ENCODE measurements at places on chromosomes 5 and 9.

DNA sequence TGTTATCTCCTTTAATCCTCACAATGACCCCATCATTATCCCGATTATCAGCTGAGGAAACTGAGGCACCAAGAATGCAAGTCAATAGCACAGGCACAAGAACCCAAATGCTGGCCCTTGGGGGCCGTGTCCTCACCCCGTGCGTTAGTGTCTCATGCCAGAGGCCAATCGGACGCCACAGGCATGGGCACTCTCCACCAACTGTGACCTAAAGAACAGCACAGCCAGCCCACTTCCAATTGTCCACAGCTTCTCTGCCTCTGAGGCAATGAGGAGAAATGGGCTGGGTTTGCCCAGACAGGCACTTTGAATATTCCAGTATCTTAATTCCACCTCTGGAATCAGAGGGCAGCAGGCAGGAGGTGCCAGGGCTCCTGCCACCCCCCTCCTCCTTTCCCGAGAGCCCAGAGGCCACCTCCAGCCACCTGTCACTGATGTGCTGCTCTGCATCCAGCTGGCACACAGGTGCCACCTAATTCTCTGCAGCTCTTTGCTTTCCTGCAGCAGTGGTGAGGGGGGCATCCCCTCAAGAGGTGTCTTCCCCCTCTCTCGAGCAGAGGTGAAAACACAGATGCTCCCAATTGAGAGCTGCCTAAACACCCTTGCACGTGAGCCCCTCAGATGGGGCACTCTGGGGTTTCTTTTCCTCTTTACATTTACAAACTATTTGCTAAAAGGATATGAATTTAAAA lies 107.5 kb downstream of the ROR2 start:
- DNase-seq = no peak

DNA sequence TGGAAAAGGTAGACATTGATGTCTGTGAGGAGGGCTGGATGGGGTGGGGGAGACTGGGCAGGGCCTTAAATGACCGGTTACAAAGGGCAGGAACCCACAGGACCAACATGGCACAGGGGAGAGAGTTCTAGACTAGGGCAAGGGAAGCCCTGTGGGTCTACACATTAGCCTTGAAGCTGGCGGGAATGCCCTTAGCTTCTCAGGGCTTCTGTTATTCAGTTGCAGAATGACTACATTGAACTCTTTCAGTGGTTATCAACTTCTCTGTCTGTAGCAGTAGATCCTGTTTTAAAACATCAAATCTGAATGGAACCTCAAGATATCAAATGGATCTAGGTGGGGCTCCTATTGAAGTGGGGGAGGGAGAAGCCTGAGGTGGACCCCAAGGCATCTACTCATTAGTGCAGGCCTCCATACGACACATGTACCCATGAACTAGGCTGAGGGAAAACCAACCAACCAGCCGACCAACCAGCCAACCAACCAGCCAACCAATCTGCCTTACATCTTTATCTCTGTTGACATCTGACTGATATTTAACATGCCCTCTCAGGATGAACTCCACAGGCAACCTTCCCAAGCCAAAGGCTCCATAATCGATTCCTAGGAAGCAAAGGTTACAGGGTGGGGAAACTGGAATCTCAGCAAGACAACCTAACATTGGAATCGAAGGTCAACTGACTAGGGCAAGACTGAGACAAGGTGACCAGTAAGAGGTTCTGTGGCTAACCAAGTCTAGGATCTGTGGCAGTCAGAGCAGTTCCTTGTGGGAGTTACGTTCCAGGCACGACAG lies 48.3 kb downstream of the DAP start:
- DNase-seq = no peak

- DNase-seq = no peak
These were observed 205.3 kb downstream of the TTLL11 start for GRCh38 chr9:121887553-121888437.

DNA sequence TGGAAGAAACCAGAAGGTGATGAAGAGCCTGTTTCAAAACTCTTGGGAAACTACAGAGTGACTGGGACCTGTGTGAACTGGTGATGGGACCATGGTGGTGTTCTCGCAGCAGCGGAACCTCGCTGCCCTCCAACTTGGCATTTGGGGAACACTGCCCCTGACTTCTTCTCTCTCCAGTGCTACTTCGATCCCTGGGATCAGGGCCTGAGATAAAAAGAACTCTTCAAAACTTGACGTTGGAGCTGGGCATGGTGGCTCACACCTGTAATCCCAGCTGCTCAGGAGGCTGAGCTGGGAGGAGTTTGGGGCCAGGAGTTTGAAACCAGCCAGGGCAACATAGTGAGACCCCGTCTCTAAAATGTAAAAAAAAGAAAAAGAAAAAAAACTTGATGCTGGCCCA lies 18.1 kb downstream of the PITX1 start:
- no peak for DNase-seq

GRCh38 chr9:93300585-93301081 lies 116.7 kb downstream of the WNK2 start:
- no peak for DNase-seq

DNA sequence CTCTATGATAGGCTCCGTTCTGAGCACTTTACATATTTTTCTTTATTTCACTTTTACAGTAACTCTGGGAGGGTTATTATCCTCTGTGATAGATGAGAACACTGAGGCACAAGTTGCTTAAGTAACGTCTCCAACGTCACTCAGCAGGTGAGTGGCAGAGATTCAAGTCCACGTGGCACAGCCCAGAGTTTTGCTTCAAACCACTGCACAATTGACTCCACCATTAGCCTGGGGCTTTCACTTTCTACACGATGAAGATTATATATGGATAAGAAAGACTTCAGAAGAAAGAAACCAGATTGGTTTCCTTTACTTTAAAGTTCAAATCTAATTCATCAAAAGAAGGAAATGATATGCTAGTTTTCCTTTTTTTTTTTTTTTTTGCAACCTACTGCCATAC lies 245.9 kb downstream of the SYK start:
- no peak for DNase-seq

DNA sequence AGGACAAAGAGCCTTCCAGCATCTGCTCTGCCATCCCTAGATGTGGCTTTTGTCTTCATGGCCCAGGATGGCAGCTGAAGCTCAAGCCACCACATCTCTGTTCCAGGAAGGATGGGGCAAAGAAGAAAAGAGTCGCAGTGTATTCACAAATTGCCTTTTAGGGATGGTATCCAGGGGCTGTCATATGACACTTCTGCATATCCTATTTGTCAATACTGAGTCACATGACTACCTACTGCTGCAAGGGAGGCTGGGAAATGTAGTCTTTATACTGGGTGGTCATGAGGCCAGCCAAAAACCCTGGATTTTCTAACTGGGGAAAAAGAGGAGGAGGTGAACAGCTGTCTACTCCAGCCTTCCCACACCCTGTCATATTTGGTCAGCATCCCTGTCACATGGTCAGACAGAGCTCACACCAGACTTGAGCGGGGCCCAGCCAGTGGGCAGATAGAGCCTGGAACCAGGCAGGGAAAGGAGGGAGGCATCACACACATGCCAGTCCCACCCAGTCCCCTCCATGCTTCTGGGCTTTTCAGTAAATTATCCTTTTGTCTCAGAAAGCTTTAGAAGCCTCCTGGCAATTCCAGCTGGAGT lies 52.0 kb downstream of the OLFM1 start:
- DNase-seq = no peak

- DNase-seq = no peak
These were observed 202.9 kb upstream of the MSX2 start for GRCh38 chr5:174521449-174521848.

All from NCI-H2029 treated with DMSO at 0.1 percent for 48 hours (cell line).